Vagina (tissue), 2 donors: ENCODE measurements at places on chromosomes 4 and X.

DNA sequence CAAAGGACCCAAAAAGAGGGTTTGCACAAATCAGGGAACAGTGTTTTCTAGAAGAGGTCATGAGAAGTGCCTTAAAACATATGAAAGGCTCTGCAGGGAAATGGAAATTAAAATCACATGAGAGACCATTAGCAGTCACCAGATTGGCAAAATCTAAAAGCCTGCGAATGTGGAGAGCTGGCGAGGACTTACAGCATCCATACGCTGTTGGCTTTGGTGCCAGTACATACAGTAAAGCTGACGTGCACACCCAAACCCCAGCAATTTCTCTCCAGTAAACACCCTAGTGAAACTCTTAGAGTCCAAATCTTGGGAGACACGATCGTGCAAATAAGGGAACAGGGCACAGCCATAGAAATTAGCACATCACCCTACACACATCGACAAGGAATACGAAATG is 25.4 kb upstream of the PPP2R2C start:
- DNase-seq = no peak
- no peaks in the 10 kb centered on the region for H3K27me3 ChIP-seq
- H3K36me3 ChIP-seq = no peaks in the 10 kb centered on the region
- H3K27ac ChIP-seq = no peak overlapping the region
- H3K4me3 ChIP-seq = no peak overlapping the region

DNA sequence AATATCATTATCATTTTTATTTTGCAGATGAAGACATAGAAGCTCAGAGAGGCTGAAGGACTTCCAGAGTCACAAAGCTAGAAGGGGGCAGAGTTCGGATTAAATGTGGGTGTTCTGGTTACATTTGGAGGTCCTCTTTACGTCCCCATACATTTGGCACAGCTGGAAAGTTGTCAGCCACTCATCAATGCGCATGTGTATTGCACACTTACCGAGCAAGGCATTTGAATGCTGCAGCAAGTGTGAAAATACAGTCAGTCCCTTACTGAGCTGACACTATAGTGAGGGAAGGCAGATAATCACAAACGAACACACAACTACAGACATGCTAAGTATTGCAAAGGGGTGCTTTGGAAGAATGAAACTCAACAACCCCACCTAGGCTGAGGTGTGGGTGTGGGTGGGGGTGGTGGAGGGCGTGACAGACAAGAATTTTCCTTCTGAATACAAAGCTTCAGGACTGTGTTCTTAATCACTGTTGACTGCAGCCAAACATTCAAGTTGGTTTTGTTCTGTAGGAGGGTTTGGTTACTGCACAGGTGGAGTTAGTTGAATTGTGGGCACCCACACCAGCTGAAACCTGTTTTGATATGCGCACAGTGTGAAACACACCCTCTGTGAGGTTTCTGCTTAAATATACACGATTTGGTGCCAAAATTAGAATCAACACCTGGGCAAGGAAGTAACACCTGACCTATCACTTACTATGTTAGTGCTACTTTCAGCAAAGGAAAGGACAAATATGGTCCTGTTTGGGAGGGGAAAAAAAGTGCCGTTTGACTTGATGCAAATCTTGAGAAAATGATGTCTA is 72.4 kb downstream of the COQ2 start:
- peak; percentile 77 for DNase-seq
- H3K4me3 ChIP-seq = no peak overlapping the region
- no peak overlapping the region for H3K27ac ChIP-seq
- H3K36me3 ChIP-seq = no peaks in the 10 kb centered on the region
- no peaks in the 10 kb centered on the region for H3K27me3 ChIP-seq

GRCh38 chr4:52657618-52658501 is 1.2 kb downstream of the USP46 start:
- peak overlapping the region; percentile 94 for H3K27ac ChIP-seq
- no peaks in the 10 kb centered on the region for H3K36me3 ChIP-seq
- DNase-seq = no peak
- no peaks in the 10 kb centered on the region for H3K27me3 ChIP-seq

DNA sequence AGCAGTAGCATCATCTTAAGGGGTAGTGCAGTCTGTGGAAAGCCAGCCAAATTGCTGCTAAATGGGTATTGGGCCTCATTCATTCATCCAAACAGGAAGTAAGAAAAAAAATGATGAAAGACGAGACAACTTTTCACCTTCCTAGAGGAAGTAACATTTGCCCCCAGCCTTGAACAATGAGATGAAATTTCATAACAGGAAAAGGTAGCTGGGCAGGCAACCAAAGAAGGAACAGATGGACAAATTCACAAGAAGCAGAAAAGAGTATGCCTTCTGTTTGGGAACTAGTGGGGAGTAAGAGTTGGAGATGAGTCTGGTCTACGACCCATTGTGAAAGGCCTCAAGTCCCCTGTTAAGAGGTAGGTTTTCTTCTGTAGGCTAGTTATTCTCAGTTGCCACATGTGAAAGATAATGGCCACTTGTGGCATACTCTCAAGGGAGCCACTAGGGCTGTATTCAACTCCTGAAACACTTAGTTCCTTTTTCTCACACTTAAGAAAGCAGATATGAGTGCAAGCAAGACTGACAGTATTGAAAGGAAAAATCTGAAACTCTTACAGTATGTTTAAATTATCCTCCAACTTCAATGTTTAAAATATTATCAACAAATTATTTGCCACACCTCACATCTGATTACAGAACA is 190.4 kb downstream of the AR start:
- H3K36me3 ChIP-seq = no peaks in the 10 kb centered on the region
- DNase-seq = no peak
- H3K4me3 ChIP-seq = no peak overlapping the region
- no peaks in the 10 kb centered on the region for H3K27me3 ChIP-seq
- H3K27ac ChIP-seq = no peak overlapping the region

DNA sequence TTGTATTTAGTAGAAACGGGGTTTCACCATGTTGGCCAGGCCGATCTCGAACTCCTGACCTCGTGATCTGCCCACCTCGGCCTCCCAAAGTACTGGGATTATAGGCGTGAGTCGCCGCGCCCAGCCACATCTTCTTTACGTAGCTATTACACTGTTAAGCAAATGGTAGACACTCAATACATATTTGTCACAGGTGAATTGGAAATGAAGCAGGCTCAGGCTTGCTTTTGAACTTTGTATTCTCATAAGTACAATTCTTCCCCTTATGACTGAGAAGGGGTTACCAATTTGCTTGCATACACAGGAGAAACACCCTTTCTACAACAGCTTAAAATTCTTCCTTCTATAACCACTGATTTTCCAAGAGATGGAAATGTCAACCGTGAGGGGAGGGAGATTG is 787 bp upstream of the SRPX2 start:
- no peak for DNase-seq
- H3K27ac ChIP-seq = peak overlapping the region; percentile 64
- H3K4me3 ChIP-seq = no peak overlapping the region
- no peaks in the 10 kb centered on the region for H3K36me3 ChIP-seq
- H3K27me3 ChIP-seq = no peaks in the 10 kb centered on the region
